ENCODE measurements at places on chromosomes 2 and 18.

DNA sequence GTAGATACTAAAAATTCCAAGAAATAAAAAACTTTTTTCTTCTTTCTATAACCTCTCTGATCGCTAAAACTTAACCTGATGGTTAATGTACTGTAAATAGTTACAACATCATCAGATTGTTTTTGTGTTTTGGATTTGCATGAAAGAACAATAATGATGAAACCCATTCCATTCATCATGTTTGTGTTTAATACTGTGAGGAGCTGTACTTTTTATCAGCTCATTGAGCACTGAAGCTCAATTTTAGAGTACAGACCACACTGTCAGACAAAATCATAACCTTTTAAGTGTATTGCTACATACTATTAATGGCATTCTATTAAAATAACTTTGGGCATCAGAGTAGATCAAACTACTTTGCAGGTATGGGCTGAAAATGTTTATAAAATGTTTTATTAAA lies 14.8 kb upstream of the BBS5 start:
- DNase-seq = no peak

GRCh38 chr2:233844836-233845235 lies 9.5 kb downstream of the HJURP start:
- no peak for DNase-seq

DNA sequence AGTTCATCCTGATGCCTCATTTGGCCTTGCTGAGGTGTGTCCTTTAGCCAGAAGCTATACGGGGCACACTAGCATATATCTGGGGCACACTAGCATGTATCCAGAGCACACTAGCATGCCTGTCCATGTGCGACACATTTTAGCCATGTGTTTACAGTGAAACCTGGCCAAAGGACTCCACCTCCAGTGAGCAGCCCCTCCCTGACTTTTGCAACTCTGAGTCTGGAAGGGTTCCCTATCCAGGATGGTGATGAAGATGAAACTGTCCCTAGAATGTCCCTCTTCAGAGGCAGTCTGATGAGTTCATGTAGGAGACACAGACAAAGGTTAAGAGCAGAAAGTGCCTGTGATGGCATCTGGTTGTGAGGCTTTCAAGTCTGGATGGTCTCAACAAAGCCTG lies 61.4 kb upstream of the LGALSL start:
- no peak for DNase-seq

DNA sequence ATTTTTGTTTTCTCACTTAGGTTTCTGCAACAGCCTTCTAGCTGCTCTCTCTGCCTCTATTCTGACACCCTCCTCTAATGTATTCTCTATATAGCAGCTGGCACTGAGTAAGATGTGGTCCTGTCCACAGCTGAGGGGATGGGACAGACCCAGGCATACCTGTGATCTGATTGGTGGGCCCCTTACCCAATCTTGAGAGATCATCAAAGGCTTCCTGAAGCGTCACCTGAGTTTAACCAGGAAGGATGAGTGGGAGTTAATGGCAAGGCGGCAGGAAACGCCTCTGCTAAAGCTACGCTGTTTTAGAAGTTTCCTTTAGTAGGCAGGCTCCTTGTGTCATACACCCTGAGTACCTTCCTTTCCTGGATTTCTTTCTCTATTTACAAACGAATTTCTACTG lies 5.7 kb upstream of the TET3 start:
- DNase-seq = no peak

DNA sequence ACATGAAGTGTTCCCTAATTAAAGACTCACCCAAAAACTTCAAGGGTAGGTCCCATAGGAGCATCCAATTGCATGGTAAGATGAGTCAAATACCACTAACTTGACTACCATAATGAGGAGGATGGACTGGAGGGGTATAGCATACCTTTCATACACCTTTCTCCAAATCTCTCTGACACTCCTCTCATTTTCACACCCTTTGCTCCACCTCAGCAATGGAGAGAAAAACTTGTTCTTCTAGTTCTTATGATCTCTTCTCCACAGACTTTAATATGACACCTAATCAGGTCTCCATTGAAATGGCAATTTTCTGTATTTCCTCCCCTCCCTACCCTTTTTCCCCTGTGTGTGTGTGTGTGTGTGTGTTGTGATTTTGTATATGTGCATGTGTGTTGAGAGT lies 41.1 kb upstream of the MAP2 start:
- no peak for DNase-seq

DNA sequence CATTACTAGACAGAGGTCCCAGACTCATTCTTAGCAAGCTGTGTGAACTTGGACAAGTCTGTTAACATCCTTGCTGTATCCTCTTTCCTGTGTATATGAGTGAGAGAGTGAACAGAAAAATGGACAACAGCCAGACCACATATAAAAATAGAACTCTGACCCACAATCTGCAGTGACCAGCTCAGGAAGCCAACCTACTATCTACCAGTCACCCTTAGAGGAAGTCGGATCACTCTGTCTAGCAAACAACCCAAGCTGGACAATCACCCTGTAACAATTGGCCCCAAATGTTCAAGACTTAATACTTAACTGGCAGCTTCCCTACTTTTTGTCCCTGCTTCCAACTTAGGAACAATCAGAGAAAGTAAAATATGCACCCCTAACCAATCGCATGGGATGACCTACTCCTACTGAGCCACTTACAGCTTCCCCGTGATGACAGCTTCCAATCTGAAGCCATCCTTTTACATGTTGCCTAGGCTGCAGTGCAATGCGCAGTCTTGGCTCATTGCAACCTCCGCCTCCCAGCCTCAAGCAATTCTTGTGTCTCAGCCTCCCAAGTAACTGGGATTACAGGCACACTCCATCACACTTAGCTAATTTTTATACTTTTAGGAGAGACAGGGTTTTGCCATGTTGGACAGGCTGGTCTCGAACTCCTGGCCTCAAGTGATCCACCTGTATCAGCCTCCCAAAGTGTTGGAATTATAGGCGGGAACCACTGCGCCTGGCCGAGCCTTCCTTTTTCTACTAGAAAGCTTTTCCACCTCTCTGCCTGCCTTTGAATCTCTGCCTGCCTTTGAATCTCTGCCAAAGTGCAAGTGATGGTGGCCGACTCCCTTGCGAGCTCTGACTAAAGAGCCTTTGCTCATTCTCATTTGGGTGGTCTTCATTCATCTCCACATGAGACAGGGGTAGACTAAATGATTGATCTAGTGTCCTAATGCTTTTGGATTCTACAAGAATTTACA lies 158.3 kb upstream of the NDUFV2 start:
- no peak for DNase-seq

- DNase-seq = no peak
These were observed 47.0 kb downstream of the CRYGD start for GRCh38 chr2:208077276-208077675.

GRCh38 chr2:74740741-74741431 lies 86.8 kb downstream of the SEMA4F start:
- DNase-seq = peak; percentile 7

DNA sequence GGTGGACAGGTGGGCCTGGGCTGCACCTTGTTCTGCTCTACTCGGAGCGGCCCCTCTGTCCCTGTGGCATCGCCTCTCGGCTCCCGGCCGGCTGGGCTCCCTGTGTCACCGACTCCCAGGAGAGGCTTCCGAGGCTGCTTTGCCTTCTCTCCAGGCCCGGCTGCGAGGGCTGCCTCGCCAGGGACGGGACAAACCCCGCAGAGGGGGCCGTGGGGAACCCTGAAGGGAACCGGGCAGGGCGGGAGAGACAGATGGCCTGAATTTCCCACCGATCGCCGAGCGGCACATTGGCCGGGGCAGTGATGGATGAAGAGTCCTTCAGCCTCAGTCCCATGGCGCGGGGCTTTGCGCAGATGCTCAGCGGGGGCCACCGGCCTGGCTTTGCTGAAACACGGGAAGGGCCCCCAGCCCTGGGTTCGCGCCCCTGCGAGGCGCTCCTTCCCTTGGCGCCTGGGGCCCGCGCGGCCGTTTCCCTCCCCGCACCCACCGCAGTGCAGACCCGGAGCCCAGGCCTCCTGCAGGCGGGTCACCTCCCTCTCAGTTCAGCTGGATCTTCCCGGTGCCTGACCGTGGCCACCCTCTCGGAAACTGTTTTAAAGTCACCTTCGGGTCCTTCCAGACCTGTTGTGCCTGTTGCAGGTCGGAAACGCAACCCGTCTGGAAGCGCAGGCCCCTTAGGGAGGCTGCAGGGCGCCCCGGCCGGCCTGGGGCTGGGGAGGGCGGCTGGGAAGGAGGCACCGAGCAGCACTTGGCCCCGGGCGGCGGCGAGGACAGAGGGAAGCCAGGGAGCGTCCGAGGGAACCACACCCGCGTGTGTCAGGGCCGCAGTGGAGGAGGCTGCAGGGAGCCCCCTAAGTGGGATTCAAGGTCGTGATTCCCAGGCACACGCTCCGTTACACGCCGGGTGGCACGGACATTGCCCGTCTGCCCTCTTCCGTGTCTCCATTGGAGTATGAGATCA lies 341.9 kb upstream of the SALL3 start:
- DNase-seq = no peak

DNA sequence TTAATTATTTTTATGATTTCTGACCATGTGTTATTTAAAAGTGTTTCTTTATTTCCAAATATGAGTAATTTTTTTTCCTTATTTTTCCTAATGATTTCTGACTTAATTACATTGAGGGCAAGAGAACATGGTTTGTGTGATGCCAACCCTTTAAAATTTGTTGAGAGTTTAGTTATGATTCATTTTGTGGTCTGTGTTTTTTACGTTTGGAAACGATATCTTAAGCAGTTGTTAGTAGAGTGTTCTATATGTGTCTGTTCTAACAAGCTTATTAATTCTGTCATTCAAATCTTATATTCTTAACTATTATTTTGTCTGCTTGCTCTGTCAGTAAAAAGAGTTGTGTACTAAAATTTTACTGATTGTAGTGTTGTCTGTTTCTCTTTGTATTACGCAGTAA lies 15.0 kb downstream of the NAB1 start:
- DNase-seq = no peak

- no peak for DNase-seq
These were observed 55.1 kb upstream of the SIX3 start for GRCh38 chr2:44886414-44886813.

- DNase-seq = no peak
These were observed 296.8 kb upstream of the HDAC4 start for GRCh38 chr2:239697399-239698164.

DNA sequence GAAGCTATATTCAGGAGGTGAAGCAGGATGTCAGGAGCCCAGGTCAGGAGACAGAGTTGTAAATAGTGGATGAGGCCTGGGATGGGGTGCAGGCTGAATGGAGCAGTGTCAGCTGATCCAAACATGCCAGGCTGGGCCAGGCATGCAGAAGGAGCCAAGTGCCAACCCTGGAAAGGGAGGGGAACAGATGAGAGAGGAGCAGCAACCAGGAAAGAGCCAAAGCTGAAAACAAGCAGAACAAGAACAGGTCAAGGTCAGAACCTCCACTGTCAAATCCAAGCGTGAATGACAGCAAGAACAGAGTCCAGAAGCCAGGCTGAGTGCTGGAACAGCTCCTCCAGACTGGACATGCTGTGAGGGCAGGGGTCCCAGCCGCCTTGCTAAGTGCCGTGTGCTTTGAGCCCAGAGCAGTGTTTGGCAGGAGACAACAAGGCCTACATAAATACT lies 49.2 kb upstream of the PPP1CB start:
- no peak for DNase-seq

DNA sequence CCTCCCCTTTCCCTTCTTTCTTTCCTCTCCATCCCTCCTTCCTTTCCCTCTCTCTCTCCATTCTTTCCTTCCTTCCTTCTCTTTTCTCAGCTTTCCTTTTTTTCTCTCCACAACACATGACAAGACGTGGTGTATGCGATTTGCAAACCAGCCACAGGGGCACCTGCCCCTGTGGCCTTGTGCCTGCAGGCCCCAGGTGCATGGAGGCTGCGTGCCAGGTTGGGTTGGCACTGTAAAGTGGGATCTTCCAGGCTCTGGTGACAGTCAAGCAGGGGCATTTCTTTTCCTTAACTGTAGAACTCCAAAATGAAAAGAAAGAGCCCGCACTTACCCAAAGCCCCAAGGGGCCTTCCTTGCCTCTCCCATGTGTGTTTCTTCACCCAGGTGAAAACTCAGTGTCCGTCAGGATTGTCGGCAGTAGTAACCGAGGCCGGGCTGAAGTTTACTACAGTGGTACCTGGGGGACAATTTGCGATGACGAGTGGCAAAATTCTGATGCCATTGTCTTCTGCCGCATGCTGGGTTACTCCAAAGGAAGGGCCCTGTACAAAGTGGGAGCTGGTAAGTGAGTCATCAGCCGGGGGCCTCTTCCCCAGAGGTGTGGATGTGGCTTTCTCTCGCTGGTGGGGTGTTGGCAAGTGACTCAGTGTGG lies 50.9 kb downstream of the MARCO start:
- DNase-seq = no peak

DNA sequence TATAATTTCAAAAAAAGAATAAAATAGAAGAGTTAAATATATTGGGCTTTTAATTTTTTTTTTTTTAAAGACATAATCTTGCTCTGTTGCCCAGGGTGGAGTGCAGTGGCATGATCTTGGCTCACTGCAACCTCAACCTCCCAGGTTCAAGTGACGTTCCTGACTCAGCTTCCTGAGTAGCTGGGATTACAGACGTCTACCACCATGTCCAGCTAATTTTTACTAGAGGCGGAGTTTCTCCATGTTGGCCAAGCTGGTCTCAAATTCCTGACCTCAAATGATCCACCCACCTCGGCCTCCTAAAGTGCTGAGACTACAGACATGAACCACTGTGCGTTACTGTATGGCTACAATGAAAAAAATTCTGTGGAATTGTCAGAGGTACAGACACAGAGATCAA lies 98.1 kb upstream of the RGPD4 start:
- no peak for DNase-seq

GRCh38 chr2:235017441-235017840 lies 65.6 kb downstream of the SH3BP4 start:
- no peak for DNase-seq

GRCh38 chr2:228094377-228094921 lies 87.0 kb downstream of the SPHKAP start:
- DNase-seq = no peak

- DNase-seq = no peak
These were observed 213.3 kb downstream of the SH3RF3 start for GRCh38 chr2:109342256-109342850.

GRCh38 chr2:236849508-236849907 lies 236.2 kb upstream of the COPS8 start:
- DNase-seq = no peak

DNA sequence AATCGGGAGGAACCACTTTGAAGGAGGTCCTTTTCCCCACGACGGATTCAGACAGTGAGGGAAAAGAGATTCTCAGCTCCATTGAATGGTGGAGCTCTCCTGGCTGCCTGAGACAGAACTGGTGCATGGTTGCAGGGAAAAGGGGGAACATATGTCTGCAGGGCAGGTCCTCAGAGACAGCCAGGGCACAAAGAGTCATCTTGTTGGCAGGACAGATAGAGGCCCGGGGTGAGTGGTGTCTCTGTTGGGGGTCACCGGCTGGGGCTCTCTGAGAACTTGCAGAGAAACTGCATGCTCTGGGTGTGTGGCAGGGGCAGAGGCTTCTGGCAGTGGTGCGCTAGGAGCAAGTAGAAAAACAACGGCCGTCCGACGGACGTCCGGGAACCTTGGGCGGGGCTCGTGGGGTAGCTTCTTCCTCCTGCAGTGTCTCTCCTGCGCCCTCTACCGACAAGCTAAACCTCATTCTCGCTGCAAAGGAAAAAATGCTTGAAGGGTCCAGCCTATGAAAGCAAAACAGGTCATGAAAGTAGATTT lies 94.3 kb downstream of the CDCA7 start:
- DNase-seq = no peak

Measured in NCI-H345 (cell line).